ENCODE measurements at places on chromosomes 3 and 15.

GRCh38 chr3:102069211-102069662, 219.9 kb downstream of the NFKBIZ start:
- no peak for DNase-seq

DNA sequence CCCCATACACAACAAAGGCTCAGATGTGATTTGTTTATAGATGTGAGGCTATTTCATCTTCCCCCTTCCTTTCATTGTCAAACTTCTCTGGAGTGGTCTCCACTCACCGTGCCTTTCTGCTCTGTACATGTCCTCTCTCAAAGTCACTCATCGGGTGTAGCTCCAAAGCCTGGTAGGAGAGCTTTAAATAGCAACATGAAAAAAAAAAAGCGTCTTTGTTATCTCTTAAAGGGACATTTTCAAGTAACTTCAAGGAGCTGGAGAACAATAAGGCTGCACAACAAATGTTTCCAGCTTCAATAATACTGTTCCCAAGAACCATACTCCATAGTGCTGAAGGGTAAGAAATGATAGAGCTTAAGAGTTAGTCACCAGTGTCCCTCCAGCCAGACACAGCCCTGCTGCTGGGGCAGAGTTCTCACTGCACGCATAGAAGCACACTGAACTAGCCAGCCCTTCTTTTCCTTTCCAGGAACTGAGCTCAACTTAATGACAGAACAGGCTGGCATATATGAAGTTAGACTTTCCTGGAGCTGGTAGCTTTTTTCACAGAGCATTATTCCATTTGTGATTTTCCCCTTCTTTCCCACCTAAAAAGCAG, 8.1 kb downstream of the FBXO40 start:
- DNase-seq: no peak

GRCh38 chr15:83365370-83365938, 81.0 kb upstream of the BNC1 start:
- DNase-seq: no peak

DNA sequence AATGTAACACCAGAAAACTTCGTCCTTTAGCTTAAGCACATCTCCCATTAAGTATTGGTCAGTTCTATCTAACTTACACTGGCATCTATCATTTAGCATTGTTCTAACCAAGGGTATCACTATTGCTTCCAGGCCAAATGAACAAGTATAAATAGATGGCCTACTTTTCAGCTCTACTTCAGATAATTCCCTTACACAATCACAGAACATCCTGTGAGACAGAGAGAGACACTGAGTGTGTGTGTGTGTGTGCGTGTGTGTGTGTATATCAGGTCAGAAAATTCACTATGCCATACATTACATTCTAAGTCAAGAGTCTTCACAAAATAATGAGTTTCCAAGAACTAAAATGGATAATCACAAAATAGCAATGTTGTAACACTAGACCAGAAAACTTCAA, 39.1 kb downstream of the SCAPER start:
- no peak for DNase-seq

GRCh38 chr3:49591615-49592014, 37.3 kb downstream of the BSN start:
- no peak for DNase-seq

DNA sequence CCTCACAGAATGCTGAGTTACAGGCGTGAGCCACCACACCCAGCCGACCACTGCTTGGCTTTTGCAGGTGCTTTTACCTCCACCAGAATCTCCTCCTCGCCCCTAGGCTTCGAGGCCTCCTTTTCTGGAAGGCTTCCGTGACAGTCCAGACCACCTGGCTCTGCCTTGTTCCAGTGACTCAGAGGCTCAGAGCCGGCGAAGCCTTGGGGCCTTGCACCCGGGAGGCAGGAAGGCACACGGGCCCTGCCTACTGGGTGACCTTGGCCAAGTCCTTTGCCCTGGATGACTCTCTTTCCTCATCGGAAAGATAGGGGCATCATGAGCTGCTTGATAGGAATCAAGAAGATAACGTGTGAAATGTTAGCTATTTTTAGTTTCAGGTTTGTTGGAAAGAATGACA, 31.3 kb upstream of the FURIN start:
- DNase-seq: peak; percentile 37

GRCh38 chr3:72567474-72567873, 280.8 kb downstream of the SHQ1 start:
- DNase-seq: no peak

DNA sequence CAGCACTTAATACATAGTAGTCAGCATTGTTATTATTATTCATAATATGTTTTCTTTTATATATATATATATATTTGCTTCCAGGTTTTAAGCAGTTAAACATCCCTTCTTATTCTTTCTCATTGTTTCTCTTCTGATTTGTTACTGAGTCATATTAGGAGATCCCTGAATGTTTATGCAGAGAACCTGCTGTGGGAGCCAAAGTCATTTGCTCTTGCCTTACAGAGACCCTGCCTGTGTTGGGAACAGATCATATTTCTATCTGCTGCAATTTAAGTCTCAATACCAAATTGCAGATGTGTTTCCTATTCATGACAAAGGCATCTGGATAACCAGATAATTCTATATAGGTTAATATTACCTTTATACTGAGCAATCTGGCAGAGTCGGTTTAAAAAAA, 323.0 kb upstream of the UMPS start:
- no peak for DNase-seq

- DNase-seq: no peak
Measured at GRCh38 chr3:178456621-178457285, 79.5 kb upstream of the KCNMB2 start.

DNA sequence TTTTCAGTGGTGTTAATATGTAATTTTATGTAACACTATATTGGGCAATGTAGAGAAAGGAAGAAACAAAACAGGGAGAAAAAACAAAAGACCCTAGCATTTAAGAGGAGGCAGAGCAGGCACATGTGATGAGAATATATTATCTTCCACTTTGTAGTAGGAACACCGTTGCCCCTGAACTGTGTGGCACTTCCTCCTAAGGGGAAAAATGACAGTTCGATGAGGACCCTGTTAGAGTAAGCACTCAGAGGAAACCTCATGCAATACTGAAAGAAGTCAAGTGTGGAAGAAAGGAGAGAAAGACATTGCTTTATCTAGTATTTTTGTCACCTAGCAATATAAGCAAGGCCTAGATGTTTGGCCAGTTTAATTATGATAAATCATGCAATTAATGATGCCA, 32.2 kb downstream of the ARPP21 start:
- no peak for DNase-seq

DNA sequence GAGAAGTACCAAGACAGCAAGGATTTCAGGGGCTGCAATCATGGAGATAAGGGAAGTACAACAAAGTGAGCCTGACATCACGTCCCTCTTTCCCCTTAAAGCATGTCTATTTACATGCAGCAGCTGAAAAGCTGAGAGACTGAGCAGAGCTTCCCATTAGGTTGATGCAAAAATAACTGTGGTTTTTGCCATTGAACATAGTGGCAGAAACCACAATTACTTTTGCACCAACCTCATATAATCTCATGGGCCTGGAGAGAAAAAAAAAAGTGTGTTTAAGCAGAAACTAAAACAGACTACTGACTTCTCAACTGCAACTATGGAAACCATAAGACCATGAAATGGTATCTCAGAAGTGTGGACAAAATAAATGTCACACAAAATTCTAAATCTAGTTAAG, 48.3 kb downstream of the CCDC12 start:
- DNase-seq: no peak

DNA sequence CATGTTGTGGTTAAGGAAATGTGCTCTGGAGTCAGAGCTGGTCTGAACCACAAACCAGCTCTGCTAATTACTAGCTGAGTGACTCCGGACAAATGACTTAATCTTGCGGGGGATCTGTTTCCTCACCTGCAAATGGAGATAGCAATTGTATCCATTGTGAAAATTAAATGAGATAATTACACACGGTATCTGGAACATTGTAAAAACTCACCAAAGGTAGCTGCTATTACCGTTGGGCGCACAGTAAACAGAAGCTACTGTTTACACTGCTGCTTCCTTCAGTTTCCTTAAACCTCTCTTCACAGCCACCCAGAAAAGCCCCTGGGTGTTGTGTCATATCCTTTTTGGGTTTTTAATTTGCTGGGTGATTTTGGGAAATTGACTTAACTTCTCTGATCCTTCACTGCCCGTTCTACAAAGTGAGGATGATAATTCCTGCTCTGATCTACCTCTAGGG, 107.8 kb downstream of the MEGF11 start:
- no peak for DNase-seq

- no peak for DNase-seq
Measured at GRCh38 chr3:37987315-37987697, 3.3 kb upstream of the VILL start.

GRCh38 chr3:187550446-187550845, 119.7 kb downstream of the SST start:
- no peak for DNase-seq

- DNase-seq: no peak
Measured at GRCh38 chr3:46089237-46090011, 62.1 kb upstream of the XCR1 start.

DNA sequence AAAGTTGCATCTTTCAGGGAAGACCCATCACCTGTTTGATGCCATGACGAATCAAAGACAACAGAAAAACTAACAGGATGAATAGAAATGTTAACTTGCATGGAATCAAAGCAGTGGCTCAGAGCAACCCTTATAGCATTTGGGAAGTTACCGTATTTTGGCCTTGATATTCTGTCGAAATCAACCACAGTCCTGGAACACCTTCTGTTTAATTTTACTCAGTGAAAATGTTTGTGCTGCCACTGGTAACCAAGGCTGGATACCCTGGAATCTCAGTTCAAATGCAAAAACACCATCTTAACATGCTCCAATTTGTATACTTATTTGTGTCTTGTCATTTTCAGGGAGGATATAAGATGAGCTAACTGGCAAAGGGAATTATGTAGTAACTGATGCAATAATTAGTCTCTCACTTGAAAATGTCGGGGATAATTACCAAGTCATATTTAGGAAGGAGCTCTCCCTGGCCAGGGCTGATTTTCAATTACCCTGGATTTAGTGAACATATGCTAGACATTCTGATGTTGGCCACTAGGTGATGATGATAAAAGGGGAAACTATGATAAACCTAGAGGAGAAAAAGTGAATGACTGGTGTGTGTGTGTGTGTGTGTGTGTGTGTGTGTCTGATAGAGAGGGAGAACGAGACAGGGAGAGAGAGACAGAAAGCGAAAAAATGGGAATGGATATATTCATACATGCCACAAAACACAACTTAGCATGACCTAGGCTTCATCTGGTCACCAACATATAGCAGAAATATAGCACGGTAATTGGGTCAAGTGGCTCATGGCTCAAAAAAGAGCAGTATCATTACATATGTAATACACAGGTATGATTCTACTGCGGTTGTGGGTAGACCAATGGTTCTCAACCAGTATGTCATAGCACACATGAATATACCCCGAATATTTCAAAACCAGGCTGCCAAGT, 19.0 kb upstream of the PRICKLE2 start:
- DNase-seq: no peak

- no peak for DNase-seq
Measured at GRCh38 chr3:46948830-46949671, 27.5 kb downstream of the CCDC12 start.

DNA sequence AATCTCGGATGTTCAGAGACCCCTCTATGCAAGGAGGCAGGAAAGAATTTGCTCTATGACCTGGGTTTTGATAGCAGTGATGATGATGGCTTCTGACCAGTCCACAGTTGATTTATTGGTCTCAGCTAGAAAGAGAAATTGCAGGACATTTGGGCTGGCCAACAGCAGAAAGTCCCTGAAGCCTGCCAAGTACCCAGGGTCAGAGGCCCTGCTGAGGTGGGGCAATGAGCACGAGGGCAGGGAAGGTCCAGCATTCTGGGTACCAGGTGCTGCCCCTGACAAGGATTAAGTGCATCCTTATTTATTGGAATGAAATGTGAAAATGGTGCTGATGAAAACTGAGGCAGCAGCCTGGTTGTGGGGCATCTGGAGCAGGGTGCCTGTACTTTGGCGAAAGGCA, 19.8 kb downstream of the C3orf62 start:
- DNase-seq: no peak

DNA sequence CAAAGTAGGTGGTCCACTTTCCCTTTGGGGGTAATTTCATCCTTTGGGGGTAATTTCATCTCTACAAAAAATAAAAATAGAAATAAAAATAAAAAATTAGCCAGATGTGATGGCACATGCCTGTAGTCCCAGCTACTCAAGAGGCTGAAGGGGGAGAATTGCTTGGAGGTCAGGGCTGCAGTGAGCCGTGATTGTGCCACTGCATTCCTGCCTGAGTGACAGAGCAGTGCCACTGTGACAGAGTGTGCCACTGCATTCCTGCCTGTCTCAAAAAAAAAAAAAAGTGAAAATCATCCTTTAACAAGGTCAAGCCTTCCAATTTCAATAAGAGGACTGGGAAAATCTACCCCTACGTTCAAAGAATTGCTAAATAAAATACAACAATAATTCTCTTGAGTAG, 22.8 kb downstream of the SERP1 start:
- DNase-seq: no peak

- no peak for DNase-seq
Measured at GRCh38 chr3:37700466-37701248, 161.0 kb upstream of the CTDSPL start.

- DNase-seq: no peak
Measured at GRCh38 chr15:75091814-75092213, 68.4 kb downstream of the PPCDC start.

DNA sequence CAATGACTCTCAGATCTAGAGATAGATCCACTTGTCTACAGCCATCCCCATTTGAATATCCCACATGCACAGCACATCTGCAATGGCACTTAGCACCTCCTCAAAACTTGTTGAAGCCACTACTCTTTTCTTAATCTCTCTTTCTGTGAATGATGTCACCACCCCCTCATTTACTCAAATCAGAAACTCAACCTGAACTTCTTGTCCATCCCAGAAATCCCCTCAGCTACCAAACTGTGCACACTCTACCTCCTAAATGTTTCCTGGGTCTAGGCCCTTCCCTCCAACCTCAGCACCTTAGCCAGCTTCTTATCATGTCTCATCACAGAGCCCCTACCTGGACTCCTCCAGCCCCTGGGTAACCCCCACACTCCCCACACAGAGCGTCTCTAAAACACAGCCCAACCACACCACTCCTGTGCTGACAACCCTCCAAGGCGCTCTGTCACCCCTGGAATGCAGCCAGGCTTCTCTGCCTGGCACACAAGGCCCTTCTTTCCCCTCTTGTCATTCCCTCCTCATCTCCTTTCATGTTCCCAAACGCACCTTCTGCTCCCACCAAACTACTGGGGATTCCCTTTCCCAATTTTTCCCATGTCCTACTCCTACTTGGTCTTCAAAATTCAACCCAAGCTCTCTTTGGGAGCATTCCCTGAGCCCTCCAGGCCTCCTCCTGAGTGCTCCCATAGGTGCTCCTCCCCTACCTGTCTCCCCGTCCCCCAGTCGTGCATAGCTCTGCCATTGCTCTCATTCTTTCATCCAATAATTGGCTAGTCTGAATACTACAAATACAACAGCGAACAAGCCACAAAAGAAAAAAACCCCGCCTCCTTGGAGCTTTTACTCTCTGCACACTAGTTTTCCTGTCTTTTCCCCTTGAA, 39.8 kb upstream of the ZBTB38 start:
- no peak for DNase-seq

GRCh38 chr3:38404286-38404685, 49.4 kb upstream of the ACVR2B start:
- DNase-seq: no peak
